ENCODE measurements at places on chromosomes 7 and 10.

DNA sequence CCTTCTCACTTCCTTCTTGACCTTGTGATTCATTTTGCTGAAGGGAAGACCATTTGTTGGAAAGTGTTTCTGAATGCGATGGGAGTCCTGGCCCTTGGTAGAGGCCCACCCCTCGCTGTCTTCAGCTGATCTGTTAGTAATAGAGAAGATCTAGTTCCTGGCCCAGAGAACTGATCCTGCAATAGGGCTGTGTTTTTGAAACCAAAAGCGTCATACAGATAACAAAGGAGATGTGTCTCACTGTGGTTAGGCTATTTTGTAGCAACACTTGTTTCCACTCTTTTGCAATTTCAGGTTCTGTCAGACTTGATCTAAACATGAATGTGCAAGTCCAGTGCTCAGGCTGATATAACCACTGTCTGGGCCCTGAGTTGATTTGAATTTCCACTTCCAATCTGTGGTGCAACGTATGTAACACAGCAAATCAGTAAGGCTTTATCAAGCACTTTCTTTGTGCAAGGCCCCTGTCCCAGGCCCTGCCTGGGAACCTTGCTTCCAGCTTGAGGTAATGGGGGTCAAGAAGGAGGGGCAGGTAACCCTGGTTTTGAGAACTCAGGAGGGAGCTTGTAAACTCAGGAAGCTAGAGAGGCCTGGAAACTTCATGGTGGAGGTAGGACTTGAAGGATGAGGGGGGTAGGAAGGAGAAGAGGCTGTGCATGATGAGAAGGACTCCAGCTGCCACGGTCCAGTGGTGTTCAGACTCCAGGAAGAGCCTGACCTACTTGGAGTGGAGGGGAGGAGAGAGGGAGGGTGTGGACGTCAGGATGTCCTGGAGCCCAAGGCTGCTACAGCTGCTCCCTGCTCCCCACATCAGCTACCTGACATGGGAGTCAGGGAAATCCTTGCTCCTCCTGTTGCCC is 42.2 kb upstream of the SRGN start:
- no peak for DNase-seq

DNA sequence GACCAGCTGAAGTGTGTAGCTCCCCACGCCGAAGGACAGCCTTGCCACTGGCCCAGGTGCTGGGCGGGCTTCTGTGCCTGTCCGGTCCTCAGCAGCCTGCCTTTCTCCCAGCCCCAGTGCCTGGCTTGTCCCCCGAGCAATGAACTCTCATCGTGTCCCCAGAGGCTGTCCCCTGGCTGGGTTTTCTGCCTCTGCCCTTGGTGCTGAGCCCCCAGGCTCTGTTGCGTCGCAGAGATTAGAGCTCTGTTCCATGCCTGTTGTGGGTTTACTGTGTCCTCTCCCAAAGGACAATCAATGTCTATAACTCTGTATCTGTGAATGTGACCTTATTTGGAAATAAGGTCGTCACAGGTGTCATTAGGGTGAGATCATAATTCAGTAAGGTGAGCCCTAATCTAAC is 226.1 kb upstream of the SHH start:
- DNase-seq = no peak

DNA sequence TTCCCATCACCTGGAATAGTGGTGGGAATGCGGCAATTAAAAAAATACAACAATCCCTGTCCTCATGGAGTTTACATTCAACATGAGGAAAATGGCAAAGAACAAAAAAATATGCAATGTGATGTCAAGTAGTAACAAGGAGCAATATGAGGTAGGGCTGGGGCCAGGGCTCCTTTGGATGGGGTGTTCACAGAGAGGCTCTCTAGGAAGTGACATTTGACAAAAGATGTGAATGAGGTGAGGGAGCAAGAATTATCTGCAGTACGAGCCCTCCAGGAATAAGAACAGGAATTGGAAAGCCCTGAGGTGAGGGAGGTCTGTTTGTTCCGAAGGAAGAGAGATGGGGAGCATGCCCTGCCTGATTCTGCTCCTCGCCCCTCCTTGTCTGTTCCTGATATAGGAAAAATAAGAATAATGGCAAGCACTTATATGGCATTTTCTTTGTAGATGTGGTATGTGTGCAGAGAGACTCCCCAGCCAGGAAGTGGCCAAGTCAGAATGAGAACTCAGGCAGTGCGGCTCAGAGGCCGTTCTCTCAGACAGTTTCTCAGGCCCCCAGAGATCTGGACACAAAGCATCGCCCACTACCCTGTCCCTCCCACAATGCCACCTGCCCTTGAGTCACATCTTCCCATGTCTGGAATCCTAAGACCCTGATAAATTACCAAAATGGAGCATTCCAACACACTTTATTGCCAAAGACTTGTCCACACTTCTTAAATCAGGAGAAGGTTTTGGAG is 105.6 kb downstream of the APBB1IP start:
- DNase-seq = no peak

DNA sequence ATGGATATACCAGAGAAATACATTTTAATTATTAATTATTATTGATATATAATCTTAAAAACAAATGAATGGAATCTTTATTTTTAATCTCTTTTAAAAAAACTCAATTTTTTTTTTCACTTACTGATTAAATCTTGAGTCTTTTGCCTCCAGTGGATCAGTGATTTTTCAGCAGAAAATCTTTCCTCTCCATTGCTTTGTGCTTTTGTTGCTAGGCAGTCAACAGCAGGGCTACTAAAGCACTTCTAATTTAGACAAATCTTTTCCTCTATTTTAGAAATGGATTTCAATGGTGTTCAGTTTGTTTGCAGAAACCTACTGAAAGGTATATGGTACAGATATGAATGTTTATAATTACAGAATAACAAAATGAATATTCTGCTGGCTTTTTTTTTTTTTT is 143.6 kb downstream of the ST7 start:
- no peak for DNase-seq

DNA sequence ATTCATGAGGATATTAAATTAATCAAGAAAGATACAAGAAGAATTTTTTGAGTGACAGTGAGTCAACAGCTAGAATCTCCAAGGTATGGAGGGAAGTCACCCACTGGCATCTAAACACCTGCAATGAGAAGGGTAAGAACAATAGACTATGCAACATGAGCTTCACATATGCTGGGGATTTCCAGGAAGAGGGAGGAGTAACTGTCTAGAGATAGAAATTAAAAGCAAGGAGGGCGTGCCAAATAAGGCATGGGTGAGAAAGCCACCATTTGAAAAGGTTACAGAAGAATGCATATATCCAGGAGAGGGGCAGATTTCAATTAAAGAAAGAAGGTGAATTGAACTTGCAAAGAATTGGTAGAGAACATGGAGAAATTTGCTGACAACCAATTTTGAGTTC is 365.7 kb downstream of the GPR37 start:
- no peak for DNase-seq

GRCh38 chr7:42964293-42964692 is 32.1 kb downstream of the MRPL32 start:
- DNase-seq = no peak

GRCh38 chr10:118569241-118569881 is 26.1 kb downstream of the PRLHR start:
- DNase-seq = no peak

- no peak for DNase-seq
Measured at GRCh38 chr7:19181634-19182033, 36.4 kb upstream of the FERD3L start.

DNA sequence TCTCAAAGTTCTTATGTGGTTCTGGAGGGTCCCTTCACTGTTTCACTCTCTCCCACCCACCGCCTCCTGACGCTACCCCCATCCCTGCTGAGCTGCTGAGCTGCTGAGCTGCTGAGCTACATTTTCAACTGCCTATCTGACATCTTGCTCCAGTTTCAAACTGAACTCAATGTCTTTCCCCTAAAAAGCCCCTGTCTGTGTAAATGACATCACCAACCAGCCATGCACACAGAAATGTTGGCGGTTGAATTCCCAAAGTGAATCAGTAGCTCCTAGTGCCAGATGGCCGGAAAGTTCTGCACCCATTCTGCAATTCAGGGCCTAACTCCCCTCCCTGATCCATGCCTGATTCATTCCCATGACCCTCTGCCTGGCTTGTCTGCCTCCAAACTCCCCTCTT is 71.2 kb downstream of the WNT2 start:
- no peak for DNase-seq

GRCh38 chr10:129258283-129258923 is 208.6 kb upstream of the MGMT start:
- DNase-seq = no peak

GRCh38 chr7:12369756-12370155 is 33.9 kb downstream of the VWDE start:
- DNase-seq = no peak

DNA sequence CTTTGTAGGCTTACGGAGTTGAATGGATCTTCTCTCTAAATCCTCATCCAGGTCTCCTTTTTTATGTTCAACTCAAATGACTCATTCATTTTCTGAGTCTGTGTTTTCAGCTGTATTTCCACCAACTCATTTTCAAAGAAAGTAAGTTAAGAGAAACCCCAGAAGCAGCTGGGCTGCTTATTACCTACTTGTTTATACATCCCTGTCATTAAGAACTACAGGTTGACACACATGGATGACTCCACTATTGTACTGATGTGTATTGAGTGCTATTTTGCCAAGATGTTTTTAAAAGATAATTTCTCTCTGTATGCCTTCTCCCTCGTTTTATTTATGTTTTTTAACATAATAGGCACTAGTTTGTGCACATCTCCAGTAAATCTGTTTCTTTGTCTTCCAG is 41.9 kb downstream of the DGKI start:
- DNase-seq = no peak

Measured in neuronal stem cell (in vitro differentiated cells).